Left cardiac atrium (tissue), 4 donors: ENCODE measurements at places on chromosomes 12 and 14. TPM values are rescaled to one million over a fixed set of nuclear protein-coding genes. Genes with fewer than 3 reads are reported as not detected.
A peak's percentile ranks its signal among the peaks of the same experiment; 100 is the strongest.

GRCh38 chr14:58533446-58533845 is 104.3 kb upstream of the DACT1 start:
- DNase-seq = peak; percentile 24

GRCh38 chr12:132521712-132522292 is 31.9 kb downstream of the FBRSL1 start:
- no peak for DNase-seq

- DNase-seq = no peak
Measured at GRCh38 chr14:63205866-63206265, 1.6 kb downstream of the RHOJ start.

DNA sequence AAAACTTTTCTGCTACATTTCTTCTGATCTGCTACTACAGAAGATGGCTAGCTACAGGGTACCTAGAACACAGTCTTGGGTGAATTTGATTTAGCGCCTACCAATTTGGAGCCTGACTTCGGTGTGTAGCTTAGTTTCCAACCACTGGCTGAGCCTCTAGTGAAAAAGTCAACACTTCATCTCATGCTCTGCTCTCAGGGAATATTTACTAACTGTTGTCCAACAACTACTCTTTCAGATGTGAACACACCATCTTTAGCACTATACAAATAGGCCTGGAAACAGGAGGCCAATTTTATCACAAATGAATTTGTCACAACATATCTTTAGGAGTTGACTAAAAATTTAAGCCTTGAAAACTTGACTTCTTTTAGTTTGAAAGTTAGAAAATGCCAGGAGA is 167.9 kb downstream of the NELL2 start:
- DNase-seq = no peak

DNA sequence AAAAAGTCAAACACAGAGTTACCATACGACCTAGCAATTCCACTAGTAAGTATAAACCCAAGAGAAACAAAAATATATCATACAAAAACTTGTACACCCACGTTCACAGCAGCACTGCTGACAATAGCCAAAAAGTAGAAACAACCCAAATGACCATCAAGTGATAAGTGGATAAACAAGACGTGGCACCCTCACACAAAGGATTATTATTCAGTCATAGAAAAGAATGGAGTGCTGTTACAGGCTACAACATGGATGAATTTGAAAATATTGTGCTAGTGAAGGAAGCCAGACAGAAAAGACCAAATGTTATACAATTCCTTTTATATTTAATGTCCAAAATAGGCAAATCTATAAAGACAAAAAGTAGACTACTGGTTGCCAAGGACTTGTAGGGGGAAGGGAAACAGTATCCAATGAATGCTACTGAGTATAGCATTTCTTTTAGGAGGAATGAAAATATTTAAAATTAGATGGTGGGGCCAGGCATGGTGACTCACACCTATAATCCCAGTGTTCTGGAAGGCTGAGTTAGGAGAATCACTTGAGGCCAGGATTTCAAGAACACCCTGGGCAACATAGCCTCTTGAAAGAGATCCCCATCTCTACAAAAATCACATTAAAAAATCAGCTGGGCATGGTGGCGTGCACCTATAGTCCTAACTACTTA is 41.9 kb downstream of the SPTLC2 start:
- no peak for DNase-seq

GRCh38 chr14:74609721-74610120 is 2.3 kb downstream of the LTBP2 start:
- DNase-seq = no peak

GRCh38 chr14:91232603-91233002 is 11.9 kb downstream of the GPR68 start:
- no peak for DNase-seq

The ACTR6 gene
- total RNA-seq = 19.7 TPM

The MIPOL1 gene
- 9.0 TPM for total RNA-seq
